Forelimb muscle (tissue), 1 donor: ENCODE measurements at places on chromosomes 13 and 19. TPM values are rescaled to one million over a fixed set of nuclear protein-coding genes. Genes with fewer than 3 reads are reported as not detected.

Gene CYP4F2
- polyA plus RNA-seq: not detected

Gene GPR42
- polyA plus RNA-seq: not detected

Gene TSKS
- polyA plus RNA-seq: 0.52 TPM

Gene PTGER1
- not detected for polyA plus RNA-seq

Gene ONECUT3
- 0.04 TPM for polyA plus RNA-seq

Gene DCLK1
- 77.3 TPM for polyA plus RNA-seq

Gene KIR3DL1
- polyA plus RNA-seq: not detected

Gene C1QTNF9B
- polyA plus RNA-seq: 2.0 TPM

Gene GSX1
- polyA plus RNA-seq: not detected

Gene THSD8
- polyA plus RNA-seq: 3.0 TPM
